ENCODE measurements at places on chromosomes 12 and 14. TPM values are rescaled to one million over a fixed set of nuclear protein-coding genes. Genes with fewer than 3 reads are reported as not detected.

Gene GALNT6
- 3.5 TPM for total RNA-seq

Gene DCAF5
- 39.2 TPM for total RNA-seq

Gene REM2
- total RNA-seq, result 0.67 TPM

Gene DAO
- total RNA-seq, result not detected

Gene GLIPR1L2
- 0.13 TPM for total RNA-seq

Gene PGF
- 11.2 TPM for total RNA-seq

Gene CLEC7A
- 1.9 TPM for total RNA-seq

GRCh38 chr12:66900616-66901015 lies 221.7 kb upstream of the GRIP1 start:
- ATAC-seq, result no peak

DNA sequence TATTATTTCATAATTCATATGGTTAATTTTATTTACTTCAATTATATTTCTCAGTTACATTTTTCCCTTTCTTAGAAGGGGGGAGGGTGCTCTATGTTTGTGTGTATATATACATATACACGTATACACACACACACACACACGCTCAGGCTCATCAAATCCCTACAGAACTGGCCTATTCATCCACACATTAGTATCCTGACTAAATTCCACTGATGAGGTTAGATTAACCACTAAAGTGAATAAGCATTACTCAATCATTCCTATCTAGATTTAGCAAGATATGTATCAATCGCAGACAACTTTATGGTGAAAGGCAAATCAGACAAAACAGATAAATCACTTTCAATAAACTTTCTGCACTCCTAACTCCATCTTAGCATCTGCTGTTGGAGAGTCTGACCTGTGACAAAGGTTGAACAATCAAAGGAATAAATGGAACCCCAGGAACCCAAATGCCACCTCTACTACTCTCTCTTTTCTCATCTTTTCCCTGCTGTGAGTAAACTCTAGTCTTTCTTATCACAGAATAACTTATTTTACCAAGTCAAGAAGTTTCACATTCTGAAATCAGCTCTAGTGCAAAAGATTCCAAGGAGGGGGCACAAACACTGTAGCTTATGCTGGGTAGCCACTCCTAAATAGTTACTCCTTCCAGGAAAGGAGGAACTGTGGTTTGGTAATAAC lies 67.6 kb downstream of the RALGAPA1 start:
- ATAC-seq, result no peak

DNA sequence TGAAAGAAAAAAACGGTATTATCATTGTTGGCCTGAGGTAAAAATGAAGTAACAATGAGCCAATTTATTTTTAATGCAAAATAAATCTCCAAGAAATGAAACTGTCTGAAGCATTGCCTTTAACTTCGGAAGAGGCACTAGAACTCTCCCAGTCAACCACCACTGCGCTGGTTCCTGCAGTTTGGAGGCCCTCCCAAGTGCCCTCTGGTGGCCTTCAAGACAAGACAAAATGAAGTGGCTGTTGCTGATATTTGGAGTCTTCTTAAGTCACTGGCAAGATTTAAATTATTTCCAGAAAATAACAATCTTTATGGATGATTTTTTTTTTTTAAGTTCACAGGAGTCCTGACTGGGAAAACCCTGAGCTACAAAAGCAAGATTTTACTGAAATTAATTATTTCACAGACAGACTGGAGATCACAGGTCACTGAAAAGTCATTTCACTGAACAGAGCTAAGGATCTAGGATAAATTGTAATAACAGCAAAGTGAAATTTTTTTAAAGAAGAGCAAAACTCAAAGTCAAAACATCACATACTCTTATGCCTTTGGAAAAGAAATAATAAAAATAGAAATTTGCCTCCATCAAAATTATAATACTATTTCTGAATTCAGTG lies 58.2 kb downstream of the DICER1 start:
- ATAC-seq, result peak; percentile 58

DNA sequence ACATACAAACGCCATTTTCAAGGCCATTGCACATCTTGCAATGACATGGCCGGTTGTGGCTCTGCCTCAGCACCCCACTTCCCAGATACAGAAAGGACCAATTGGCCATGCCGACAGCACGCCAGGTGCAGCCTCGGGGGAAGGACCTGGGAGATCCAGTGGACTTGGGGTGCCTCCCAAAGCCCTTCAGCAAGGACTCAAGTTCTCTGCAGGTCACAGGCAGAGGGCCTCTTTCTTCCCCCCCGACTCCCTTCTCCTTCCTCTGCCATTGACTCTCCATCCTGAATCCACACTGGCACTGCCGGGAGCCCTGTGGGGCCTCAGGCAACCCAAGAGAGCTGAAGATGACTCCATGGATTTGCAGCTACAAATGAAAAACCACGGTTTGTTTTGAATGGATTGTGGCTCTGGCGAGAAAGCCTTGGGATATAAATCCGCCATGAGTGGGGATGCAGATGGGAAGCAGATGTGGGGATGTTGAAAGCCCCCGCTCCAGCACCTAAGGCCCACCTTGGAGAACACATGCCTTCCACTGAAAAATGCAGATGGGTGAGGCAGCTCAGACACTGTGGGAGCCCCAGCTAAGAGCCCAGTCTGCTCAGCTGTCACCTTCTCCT lies 35.1 kb upstream of the LTBP2 start:
- no peak for ATAC-seq

GRCh38 chr12:119822046-119822445 lies 55.1 kb downstream of the CIT start:
- no peak for ATAC-seq

DNA sequence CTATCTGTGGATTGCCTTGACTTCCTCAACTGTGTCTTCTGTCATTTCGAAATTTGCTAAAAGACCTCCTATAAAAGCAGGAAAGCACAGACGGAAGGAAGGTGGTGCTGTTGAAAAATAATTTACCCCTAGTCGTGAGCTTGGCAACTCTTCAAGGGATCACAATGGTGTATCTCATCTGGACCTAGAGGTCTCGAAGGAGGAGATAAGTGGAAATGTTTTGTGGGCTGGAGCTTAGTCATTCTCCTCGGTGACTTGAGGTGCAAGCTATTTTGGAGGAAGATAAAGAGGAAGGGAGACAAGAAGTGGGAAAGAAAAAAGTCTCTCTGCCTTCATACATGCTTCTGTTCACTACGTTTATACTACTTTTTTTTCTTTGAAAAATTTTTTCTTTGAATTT lies 89.9 kb downstream of the FLRT2 start:
- ATAC-seq, result no peak

DNA sequence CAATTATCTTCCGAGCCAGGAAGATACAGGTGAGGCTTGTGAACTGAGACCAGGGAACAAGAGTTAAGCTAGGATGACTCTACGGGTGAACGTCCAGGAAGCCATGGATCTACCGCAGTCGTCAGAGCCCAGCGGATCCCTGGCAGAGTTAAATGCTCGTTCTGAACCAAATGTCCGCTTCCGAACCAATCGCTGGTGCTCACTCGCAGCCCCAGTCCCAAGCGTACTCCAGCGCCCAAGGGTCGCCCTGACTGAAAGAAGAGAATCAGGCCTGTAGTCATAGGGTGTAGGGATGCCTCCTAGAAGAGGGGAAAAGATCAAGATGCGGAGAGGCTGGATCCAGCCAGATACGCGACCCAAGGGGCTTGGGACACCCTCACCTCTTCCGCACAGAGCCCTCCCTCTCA lies 283 bp downstream of the VIPAS39 start:
- ATAC-seq, result no peak

GRCh38 chr14:77045238-77046162 lies 17.0 kb upstream of the IRF2BPL start:
- ATAC-seq, result no peak

GRCh38 chr12:118107694-118108093 lies 3.9 kb upstream of the VSIG10 start:
- ATAC-seq, result no peak

DNA sequence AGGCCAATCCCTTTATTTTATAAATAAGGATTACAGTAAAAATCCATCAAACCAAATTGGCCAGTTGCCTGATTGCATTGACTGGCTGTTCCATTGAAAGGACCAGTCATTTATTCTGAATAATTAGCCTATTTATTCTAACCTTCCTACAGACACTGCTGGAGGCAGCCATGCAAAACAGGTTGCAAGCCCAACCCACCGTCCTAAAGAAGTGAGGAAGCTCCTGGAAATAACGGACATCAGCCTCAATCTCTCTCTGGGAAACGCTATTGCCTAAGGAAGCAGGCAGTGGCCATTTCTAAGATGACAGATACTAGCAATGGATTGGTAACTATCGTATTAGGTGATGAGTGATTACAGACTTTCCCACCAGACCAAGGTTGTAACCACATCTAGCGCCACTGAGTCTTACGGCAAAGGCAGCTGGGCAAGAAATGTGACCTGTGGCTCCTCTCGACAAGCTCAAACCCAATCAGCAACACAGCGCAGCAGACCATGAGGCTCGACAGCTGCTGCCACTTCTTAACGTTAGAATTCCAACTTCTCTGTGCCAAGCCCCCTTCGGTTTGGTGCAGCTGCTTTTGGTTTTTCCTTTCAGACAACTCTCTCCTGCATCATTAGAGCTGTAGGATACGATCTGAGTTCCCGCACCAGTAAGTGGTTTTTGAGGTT lies 134.2 kb downstream of the KCNK10 start:
- peak; percentile 21 for ATAC-seq

GRCh38 chr12:123389560-123390351 lies 5.8 kb downstream of the KMT5A start:
- ATAC-seq, result no peak

GRCh38 chr12:116135209-116135930 lies 142.1 kb downstream of the MED13L start:
- no peak for ATAC-seq

DNA sequence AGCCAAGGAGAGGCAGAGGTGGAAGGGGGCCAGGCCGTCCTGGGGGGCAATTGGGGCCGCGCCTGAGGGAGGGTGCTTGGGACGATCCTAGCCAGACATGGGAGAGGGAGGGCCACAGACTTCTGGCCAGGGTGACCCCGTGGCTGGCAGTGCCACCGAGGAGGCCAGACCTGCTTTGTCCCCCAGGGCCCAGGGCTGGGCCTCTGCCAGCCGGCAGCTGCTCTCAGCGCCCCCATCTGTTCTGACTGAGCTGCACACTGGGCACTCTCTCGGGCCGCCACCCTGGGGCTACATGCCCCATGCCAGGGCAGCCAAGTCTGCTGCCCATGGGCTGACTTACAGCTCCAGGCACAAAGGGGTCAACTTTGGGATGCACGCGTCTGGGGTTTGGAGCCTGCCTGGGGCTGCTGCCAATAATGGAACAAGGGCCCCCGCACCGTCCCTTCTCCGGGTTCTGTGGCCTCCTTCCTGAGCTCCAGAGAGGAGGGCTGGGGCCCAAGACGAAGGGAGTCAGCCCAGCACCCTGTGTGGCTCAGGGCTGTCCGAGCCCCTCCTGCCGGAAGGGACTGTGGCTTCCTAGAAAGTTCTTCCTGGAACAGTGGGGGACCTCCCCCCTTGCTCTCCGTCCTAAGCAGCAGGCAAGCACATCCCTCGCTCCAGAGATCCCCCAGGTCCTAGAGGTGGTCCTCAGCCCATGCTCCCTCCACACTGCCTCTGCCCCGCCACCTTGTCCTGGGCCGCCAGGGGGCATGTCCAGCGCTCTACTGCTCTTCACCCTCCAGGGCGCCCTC lies 1.1 kb downstream of the ADSS1 start:
- peak; percentile 22 for ATAC-seq
